ENCODE measurements at places on chromosomes 6 and 20.

DNA sequence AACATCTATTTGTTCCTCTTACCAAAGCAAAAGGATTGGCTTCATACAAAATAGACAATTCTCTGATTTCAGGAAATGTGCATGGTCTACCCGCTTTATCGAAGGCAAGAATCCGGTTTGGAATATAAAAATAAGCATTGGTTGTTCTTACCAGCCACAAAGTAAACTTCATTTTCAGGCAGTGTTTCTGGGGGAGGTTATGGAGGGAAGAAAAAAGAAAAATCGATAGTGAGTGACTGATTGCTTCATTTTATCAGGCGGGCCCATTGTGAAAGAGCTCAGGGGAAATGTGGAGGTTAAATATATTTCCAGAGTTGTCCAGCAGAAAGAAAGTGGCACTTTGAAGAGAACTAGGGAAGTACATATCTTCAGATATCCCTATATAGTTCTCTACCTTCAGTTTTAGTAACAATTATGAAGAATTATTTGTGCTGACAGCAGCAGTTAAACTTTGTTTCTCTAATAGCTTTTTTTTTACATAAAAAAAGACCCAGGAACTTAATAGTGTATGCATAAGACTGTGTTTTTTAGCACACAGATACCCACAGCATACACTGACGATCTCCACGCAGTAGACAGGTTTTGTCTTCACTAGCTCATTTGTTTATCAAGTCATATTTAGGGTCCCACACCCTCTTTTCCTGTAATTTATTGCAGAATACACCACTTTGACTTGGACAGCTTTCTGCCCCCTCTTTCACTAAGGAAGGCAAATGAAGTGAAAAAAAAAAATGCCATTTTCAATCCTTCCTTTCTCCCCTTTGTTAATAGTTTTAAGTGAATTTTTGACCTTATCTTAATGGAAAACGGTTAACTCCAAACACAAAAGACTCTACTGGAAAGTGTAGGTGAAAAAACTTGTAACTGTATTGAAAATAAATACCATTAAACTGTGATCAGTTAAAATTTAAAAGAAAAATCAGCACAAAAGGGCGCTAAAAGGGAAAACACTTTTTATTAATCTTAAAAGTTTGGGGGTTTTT lies 2.9 kb downstream of the POU3F2 start:
- DNase-seq, result peak; percentile 57

DNA sequence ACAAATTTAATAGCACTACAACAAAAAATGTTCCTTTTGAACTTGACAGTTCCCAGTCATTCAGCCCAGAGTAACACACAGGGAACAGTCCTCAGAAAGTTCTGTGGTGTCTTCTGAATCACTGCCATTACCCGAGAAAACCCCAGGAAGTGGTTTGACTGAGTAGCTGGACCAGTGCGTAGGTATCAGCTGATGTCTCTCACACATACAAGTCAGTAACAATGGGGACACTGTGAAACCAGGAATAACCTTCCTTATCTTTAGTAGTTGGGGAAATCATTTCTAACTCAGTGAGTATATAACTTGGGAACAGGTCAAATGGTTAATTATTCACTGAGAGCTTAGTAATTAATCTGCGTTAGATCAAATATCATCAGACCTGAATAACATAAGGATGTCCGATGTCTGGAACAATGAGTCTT lies 73.1 kb downstream of the HIVEP2 start:
- peak; percentile 26 for DNase-seq

DNA sequence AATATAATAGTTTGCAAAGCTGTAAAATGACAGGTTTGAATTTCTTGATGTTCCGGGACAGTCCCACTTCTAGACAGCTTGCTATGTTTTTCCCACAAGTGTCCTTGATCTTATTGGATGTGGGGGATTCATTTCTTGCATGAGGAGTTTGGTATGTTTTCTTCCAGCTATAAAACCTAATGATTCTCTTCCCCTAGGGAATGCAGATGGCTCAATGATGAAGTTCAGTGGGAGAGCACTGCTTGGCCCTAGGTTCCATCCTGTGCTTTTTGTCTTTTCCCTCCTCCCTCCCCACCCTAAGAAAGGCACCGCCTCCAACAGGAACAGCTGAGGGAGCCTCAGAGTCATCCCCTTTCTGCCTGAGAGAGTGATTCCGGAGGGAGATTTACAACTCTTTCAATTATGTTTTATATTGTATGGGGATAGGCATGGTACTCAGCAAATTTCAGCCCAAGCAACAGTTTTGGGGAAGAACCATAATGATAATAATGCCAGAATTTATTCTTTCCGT lies 149.2 kb downstream of the PHACTR1 start:
- DNase-seq, result no peak

DNA sequence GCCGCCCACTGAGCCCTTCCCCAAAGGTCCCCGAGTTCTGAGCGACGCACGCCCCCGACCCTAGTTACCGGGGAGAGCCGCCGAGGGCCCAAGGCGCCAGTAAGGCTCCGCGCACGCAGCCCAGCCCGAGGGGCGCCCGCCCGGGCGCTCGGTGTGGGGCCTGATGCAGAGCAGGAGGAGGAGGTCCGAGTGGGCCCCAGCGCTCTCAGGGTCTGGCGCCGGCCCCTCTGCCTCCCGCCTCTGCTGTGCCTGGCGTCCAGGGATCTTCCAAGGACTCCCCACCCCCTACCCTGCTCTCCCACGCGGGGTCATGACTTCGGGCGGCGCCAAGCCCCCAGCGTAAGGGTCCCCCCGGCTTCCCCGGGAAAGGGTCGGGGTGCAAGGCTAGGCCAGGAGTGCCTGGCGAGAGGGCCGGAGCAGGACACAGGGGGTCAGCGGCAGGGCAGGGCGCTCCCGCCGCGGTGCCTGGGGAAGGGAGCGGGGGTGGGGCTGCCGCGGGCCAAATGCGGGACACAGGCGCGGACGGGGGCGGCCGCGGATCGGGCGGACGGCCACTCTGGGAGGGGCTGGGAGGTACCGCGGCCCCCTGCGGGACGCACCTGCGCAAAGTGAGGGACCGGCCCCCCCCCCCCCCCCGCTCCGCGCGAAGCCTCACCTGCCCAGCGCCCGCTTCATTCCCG lies 637 bp downstream of the ABHD12 start:
- DNase-seq, result peak; percentile 40

- no peak for DNase-seq
Measured at GRCh38 chr6:66970373-66970772, 1263.3 kb upstream of the EYS start.

GRCh38 chr6:88377976-88378568 lies 211.9 kb upstream of the CNR1 start:
- DNase-seq, result no peak

DNA sequence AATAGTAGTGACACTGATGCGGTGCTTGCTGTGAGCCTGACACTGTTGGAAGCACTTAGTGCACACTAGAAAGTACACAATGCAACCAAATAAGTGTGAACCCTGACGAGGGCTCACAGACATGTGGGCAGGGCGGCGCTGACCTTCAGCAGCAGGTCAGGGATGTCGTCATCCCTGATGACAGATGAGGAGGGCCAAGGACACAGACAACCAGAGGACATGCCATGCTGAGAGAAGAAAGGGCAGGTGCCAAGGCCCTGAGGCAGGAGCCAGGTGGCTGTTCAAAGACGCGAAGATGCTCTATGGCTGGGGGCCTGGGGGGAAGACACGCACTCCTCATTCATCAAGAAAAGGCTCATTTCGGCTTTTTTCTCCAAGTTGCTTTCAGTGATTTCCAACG lies 176.4 kb upstream of the CST7 start:
- no peak for DNase-seq

DNA sequence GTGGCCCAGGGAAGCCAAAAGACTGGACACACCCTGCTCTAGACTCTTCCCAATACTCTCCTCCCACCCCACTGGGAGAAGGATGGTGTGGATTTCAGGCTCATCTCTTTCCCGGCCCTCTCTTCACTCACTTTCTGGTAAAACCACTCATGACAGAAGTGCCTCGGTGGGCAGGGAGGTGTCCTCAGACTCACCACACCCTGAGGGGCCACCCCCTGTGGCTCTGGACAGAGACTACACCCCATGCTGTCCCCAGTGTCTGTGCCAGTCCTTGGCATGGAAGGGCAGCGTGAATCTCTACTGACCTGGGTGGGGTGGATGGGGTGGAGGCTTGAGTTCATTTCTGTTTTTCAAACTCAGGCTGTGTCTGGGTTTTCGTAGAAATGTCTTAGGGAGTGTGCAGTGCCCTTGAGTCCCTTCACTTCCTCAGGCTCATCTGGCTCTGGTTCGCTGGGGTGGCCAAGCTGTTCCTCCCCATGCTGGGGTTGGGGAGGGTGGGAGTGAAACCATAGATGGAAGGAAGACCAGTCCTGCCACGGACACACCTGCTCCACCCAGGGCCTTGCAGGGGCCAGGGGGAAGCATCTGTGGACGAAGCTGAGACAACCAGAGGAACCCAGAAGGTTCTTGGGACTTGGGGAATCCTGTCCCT lies 59.1 kb downstream of the EZR start:
- DNase-seq, result no peak

DNA sequence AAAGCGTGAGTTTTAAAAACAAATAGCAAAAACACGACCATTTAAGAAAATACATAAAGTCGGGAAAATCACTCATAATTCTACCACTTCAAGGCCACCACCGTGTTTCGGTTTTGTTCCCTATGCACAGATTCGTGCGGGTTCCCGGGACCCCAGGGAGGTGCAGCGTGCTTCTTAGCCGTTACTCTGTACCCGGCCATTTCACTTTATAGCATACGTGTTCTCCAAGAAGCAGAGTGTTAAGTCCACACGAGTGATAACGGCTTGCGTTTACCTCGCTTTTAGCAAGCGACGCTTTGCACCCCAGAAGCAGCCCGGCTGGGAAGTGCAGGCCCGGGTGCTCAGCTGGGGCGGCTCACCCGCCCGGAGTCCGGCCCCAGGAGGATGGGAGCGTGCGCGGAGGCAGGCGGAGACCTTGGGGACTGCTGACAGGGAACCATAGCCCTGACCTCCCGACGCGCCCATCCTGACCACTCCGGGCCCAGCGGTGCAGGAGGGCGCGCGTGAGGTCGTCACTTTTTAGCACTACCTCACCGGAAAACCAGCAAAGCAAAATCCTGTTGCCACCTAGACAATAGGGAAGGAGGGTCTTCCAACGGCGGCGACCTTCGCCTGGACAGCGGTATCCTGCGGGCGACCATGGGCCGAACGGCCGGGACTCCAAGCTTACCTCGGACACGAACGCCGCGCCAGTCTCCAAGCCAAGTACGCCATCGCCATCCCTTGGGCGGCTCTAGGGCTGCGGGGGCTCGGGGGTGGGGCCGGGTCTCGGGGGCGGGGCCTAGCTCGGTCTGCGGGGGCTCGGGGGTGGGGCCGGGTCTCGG lies at the start of gene ECI2:
Gene ECI2, minus strand, starts transcription at position 735 of the 824 bp plus-strand sequence. Its CDS starts 15 bp downstream, at position 720.
- peak; percentile 58 for DNase-seq

- no peak for DNase-seq
Measured at GRCh38 chr6:45518013-45518720, 140.4 kb upstream of the SUPT3H start.

GRCh38 chr20:3168829-3169590 lies 4.3 kb downstream of the LZTS3 start:
- DNase-seq, result no peak

DNA sequence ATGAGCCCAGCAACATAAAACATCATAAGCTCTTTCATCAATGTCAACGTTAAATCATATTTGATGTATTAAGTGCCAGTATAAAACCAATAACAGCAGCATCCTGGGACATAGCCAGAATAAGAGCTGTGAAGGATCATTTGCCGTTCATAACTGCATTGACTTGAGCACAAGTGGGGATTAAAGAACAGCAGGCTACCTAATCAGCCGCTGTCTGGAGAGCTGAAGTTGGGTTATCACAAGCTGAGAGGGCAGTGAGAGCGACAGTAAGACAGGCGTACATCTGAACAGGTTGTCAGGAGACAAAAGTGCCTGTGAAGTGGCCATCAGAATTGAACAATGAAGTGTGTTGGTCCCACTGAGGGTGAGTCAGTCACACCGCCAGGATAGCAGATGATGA lies 269.6 kb downstream of the GRIK2 start:
- DNase-seq, result no peak

DNA sequence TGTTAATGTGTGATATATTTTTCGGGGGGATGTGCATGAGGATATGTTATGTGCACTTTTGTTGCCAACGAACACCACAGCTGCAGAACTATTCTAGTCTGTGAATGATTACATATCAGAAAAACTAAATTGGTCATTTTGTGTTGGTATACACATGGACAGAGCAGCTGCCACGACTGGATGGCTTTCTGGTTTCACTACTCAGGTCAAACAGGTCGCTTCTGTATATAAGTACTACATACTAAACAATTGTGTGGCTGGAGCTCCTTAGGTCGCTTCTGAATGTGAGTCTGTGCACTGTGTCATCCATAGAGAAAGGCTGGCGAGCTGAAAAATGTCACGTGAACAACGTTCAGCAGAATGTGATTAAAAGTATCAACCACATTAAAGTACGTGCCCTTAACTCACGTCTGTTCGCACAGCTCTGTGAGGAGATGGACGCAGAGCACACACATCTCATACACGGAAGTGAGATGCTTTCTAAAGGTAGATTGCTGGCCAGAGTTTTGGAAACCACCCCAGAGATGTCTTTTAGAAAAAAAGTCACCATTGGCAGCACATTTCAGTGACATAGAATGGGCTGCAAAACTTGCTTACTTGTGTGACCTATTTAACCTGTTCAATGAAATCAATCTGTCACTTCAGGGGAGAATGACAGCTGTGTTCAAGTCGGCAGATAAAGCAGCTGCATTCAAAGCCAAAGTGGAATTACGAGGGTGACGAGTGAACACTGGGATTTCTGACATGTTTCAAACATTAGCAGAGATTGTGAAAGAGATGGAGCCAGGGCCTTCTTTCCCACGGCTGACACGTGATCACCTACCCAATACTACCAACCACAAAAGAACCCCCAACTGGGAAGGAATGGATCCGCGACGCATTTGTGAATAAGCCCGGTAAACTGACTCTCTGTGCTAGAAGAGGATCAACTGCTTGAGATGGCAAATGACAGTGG lies 176.6 kb downstream of the PDE10A start:
- no peak for DNase-seq

DNA sequence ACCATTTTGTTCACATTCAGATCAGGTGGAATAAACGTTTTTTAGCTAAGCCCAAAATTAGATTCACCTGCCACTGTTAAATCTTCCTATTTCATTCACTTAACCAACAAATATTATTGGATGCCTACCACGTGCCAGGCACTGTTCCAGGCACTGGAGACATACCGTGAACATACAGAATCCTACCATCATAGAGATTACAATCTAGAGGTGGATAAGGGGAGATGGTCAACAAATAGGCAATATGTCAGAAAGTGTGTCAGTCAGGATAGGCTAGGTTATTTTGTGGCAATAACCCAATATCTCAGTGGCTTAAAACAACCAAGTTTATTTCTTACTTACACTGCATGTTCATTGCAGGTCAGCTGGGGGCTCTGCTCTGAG lies 58.7 kb upstream of the REV3L start:
- no peak for DNase-seq

- DNase-seq, result peak; percentile 29
Measured at GRCh38 chr6:35299674-35300073, 2.1 kb downstream of the DEF6 start.

DNA sequence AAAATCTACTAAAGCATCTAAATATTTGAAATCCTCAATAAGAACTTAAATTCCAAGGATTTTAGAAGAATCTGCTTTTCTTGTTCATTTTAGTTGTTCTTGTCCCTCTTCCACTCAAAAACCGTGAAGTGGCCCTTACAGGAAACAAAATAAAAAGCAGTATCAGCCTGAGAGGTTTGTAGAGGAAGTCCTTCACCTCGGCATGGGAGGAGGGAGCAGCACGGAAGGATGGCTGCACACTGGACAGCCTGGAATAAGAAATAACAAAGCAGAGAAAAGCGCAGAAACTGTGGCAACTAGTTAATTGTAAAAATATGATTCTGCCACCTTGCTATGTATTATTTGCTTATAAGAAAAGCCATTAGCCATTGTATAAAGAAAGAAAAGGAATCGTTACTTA lies 46.1 kb downstream of the RALGAPA2 start:
- no peak for DNase-seq
